ENCODE measurements at places on chromosomes 2 and 18. TPM values are rescaled to one million over a fixed set of nuclear protein-coding genes. Genes with fewer than 3 reads are reported as not detected.
A peak's percentile ranks its signal among the peaks of the same experiment; 100 is the strongest.

DNA sequence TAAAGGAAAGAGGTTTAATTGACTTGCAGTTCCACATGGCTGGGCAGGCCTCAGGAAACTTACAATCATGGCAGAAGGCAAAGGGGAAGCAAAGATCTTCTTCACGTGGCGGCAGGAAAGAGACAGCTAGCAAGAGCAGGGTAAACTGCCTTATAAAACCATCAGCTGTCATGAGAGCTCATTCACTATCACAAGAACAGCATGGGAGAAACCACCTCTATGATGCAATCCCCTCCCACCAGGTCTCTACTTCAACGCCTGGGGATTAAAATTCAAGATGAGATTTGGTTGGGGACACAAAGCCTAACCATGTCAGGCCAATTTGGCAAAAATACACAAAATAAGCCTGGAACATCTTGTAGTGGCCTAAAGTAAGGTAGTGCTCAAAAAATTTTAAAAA lies 152.6 kb downstream of the COL6A3 start:
- DNase-seq: no peak

- peak; percentile 88 for DNase-seq
Observed at GRCh38 chr2:47867205-47867604, 39.1 kb downstream of the FBXO11 start.

DNA sequence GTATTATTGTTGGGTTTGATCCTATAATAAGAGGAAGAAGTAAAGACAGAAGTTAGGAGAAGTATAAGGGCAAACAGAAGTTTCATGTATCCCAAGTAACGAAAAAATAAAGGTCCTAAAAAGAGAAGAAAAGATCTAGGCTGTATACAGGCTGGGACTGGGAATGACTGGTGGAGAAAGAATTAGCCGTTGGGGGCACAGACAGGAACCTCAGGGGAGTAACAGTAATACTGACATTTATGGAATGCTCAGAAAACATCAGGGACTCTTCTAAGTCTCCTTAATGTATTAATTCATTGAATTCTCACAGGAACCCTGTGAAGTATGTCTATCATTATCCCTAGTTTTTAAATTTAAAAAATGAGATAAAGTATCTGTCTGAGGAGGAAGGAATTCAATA lies 67.6 kb downstream of the PTPN2 start:
- DNase-seq: no peak

DNA sequence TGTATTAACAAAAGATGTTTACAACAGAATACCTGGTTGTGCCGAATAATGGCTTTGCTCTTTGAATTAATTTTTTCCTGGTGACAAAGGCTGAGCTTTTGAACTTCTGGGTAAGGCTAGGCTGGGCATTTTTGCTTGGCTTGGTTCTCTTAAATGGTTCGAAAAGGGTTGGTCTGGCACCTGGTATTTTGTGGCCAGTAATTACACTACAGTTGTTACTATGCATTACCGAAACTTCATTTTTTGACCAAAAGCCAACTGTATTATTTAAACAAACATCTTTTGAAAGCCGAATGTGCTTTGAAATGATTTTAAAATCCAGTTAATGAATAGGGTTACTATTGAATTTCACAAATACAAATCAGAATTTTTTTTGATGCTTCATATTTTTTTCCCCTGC lies 19.4 kb upstream of the NFE2L2 start:
- no peak for DNase-seq

Gene THOC1
- 55.4 TPM for total RNA-seq

All from fibroblast of the aortic adventitia (primary cell).